ENCODE measurements at places on chromosomes 7 and 10.

DNA sequence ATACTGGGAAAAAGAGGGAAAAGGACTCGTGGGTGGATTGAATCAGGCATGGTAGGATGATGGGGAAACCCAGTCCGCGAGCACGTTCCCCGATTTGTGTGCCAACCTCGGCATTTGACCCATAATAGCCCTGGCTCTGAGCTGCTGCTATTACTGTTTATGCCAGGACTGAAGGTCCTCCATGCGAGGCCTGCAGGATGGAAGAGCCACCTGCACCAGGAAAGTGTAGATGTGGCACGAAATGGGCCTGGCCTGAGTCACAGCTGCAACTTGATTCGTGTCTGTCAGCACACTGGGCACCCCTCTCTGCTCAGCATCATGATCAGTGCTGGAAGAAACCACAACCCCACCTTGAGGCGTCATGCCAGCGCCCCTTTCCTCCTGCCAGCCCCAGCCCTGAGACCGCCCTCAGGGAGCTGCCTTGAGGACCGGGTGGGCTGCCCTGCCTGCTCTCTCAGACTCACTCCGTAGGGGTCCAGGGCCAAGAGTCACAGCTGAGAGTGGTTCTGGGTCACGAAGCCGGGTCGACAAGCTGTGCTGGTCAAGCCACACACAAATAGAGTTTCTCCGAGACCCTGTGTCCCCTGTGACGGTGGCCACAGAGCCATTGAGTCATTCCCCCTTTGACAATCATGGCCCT, 74.4 kb downstream of the CHST15 start:
- DNase-seq, result no peak

DNA sequence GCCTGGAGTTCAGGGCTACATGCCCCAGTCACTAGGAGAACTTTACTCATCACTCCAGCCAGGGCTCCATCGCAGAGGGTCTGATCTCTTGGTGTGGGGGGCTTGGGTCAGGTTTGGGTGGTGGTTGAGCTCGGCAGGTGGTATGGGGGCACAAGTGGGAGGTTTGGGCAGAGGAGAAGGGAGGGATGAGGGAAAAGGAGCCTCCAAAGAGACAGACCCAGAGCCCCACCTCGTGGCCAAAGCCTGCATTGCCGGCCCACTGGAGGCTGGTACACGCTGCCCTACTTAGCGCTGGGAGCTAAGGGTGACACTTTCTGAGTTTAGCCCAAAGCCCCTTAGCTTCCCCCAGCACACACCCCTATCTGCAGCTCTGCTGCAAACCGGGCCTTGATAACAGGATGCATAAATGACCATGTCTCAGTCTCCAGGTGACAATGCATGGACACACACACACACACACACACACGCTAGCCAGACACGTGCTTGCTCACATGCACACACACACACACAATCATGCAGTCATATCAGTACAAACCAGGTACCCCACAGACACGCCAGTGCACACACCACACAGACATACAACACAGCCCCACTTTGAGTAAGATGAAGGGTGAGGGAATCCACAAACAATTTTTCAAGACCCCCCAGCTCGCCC, 14.7 kb downstream of the LZTS2 start:
- DNase-seq, result peak; percentile 61

GRCh38 chr10:32957341-32958084, 517 bp downstream of the ITGB1 start:
- DNase-seq, result no peak

DNA sequence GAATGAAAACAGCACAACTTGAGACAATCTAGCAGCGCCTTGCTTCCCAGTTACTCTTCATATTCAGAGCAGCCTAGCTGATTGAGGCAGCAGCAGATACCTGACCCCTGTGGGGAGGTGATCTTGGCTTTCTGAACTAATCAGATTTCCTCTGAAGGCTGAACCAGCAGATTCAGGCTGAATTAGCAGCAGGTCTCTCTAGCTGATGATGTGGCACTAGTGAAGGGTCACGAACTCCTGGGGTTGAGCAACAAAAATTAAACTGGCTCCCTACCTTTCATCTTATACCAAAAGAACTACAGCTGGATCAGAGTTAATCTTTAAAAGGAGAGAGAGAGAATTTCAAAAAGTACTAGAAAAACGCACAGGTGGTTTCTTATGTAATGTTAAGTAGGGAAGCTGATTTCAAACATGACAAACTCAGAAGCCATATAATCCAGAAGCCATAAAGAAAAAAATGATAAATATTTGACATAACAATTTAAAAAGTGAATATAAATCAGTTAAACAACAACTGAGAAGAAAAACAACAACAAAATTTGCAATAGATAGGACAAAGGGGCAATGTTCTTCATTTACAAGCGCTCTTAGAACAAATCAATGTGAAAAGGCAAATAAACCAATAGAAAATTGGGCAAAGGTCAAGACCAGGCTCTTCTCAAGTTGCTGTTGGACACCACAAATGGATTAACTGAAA, 13.5 kb downstream of the SLC25A13 start:
- no peak for DNase-seq

- no peak for DNase-seq
These were observed 7.4 kb downstream of the CPSF4 start for GRCh38 chr7:99446096-99446495.

- peak; percentile 70 for DNase-seq
These were observed 20.5 kb downstream of the SPAG6 start for GRCh38 chr10:22365644-22366434.

GRCh38 chr7:108234281-108234680, 104.1 kb upstream of the LAMB4 start:
- peak; percentile 50 for DNase-seq

- no peak for DNase-seq
These were observed 202.3 kb upstream of the KCTD7 start for GRCh38 chr7:66426332-66426731.

GRCh38 chr10:78976825-78977755, 91.7 kb upstream of the ZMIZ1 start:
- DNase-seq, result no peak

DNA sequence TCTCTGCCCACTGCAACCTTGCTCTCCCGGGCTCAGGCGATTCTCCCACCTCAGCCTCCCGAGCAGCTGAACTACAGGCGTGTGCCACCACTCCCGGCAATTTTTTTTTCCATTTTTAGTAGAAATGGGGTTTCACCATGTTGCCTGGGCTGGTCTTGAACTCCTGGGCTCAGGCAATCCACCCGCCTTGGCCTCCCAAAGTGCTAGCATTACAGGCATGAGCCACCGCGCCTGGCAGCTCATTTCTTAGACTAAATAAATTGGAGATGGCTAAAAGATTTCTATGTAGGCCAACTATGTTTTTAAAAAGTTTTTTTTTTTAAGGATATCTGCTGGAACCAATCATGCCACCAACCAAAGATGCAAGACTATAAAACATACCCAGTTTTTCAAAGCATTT, 67.8 kb downstream of the TRUB1 start:
- no peak for DNase-seq

DNA sequence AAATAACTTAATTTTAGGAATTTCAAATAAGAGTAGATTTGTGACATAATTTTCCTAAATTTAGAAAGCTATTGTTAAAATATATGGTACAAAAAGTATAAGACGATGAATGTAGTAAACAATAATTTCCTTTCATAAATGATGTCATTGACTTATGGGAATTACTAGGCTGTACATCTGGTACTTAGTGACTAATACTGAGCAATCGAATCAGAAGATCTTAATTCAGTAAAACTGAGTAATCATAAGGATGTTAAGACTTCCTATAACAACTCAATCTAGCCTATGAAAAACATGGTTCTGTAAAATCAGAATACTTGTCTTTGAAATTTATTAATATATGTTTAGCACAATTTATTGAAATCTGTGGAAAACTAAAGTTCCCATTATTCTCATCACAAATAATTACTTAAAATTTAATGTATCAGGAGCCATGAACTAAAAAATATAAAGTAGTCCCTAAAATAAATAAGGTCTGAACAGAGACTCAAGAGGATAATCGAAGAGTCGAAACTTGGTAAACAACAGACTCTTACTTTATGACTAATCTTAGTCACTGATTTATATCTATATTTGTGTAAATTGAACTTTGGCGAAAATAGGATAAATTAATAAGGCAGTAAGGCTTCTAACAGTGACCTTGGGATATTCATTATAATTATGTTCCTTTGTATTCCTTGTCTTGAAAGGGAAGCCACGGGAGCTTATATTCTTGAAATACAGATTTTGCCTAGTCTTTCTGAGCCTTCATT, 142.1 kb downstream of the HGF start:
- peak; percentile 68 for DNase-seq

DNA sequence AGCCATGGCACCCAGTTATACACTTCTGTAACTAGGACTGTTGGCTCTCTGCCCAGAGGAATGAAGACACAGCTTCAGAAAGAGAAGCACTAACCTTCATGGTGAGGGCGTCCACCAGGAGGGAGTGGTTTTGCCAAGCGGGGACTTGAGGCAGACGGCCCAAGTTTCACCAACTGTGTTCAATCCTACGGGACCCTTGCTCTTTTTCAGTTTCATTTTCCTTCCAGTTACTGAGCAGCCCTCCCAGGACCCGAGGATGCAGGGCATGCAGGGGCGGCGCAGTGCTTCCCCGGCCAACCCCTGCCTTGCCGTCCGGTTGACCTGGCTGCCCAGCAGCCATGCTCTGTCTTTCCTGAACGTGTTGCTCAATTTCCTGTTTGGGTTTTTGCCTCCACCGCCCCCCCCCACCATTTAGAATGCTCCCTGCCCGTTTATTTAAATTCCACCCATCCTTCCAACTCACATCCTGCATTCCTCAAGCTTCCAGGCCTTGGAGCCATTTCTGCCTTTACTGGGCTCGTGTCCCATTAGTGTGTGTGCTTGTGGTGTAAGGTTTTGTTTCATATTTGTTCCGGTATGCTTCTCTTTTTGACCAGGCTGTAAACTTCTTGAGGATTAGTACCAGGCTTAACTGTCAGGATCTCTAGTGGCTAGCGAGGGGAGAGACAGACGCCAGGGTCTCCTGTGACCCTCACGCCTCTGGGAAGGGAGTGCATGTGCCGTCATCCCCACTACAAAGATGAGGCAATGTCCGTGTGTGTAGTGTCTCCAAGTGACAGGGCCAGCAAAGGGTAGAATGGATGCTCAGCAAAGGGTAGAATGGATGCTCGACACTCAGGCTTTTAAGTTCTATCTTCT, 31.6 kb downstream of the IL15RA start:
- DNase-seq, result peak; percentile 97

DNA sequence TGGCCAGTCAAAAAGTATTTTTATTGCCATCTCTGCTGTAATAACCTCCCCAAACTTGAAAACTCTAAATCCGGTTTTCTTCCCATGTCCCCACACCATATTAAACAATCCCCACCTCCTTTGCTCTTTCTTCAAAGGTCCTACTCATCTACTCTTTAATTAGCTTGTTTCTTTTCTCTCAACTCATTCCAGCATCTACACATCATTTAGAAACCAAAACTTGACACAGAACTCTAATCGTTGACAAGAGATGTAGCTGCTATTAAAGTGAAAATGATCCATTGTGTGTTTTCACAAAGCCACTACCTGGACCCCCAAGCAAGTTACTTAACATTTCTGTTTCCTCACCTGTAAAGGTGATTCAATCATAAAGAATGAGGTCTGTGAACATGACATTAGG, 436.3 kb upstream of the NPVF start:
- no peak for DNase-seq

- peak; percentile 42 for DNase-seq
These were observed 63.7 kb downstream of the PTEN start for GRCh38 chr10:87927091-87927490.

DNA sequence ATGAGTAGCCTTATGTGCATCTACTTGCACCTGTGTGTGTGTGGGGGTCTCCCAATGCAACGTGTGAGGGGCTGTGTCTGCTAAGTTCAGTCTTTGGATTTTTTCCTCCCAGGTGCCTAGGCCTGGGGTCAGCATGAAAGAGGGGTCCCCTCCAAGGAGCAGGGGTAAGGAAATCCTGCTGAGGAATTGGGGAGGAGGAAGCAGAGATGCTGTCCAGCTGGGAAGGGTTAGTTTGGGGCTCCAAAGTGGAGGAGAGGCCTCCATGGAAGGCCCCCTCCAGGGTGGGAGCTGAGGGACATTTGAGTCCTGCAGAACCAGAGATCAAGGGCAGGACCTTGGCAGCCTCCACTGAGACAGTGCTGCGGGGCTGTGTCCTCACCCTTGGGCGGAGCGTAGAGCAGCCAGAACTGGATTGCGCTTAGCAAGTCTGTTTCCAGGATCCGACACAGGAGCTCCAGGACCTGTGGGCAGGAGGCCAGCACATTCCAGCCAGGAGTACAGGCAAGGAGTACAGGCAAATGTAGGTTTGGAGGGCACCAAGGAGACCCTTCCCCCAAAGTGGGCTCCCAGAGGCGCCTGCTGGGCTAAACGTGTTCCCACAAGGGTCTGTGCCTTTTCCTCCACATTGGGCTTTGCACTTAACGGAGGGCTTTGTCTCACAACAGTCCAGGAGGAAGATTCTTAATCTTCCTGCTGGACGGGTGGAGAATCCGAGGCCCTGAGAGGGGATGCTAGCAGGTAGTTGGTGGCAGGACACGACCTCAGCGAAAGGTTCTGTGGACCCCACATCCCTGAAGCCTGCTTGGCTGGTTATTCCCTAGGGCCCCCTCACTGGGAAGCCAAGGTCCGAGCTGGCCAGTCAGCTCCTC, 10.1 kb downstream of the TBATA start:
- no peak for DNase-seq

DNA sequence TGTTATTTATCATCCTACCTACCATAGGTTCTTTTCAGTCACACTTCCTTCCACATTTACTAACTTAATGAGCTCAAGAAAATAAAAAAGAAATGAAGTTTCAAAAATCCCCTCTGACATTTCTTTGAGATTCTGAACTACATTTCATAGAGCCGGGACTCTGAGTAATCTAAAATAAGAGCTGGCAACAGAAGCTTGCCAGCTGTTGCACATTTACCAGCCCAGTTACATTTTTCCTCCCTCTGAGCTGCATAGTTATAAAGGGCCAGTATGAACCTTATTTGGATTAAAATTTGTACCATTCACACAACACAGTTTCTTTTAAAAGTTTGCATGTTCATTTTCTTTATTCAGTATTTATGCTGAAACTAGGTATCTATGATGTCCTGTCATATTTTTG, 119.5 kb upstream of the CAV2 start:
- peak; percentile 30 for DNase-seq

DNA sequence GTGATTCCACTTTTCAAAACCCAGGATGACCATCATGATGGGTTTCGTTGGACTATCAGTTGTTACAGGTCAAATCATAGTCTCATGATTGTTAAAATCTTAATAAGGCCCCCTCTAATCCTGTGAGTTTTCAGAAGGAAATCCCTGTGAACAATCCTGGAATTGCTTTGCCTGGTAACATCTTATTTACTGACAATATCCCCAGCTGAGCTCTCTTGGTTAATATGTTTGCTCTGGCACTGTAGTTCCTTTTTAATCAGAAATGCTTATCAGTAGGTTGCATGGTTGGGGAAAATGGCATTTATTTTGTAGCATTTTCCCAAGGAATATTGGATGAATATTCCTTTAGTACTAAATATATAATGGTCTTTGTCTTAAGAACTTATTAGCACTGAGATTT, 163.9 kb downstream of the TCF7L2 start:
- DNase-seq, result no peak

- DNase-seq, result no peak
These were observed 167.2 kb downstream of the SLIT1 start for GRCh38 chr10:97018251-97019212.

- no peak for DNase-seq
These were observed 331.4 kb downstream of the PTPRN2 start for GRCh38 chr7:158256091-158256816.

- DNase-seq, result peak; percentile 73
These were observed 638.2 kb upstream of the IGFBP3 start for GRCh38 chr7:46559194-46559832.
